ENCODE measurements at places on chromosomes 6 and 20. TPM values are rescaled to one million over a fixed set of nuclear protein-coding genes. Genes with fewer than 3 reads are reported as not detected.

DNA sequence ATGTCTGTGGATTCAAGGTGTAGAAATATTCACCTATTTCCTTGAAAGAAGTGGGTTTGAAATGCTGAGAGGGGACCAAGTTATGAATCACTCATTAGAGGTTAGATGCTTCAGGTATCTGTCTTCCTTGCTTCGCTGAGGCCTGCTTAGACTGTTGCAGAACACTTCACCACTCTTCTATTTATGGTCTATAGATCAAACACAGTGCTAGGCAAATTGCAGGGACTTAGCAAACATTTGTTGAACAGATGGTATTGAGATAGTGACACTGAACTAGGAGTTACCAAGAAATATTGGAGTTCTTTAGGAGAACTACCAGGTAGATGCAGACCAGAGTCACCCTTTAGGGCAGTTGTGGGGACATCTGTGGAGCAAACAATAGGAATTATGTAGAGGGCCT is 123.8 kb downstream of the RFPL4B start:
- no peak for DNase-seq

- DNase-seq = peak; percentile 76
Measured at GRCh38 chr6:167559675-167560479, 235.0 kb downstream of the TTLL2 start.

FAM209A gene
- total RNA-seq = not detected

DNA sequence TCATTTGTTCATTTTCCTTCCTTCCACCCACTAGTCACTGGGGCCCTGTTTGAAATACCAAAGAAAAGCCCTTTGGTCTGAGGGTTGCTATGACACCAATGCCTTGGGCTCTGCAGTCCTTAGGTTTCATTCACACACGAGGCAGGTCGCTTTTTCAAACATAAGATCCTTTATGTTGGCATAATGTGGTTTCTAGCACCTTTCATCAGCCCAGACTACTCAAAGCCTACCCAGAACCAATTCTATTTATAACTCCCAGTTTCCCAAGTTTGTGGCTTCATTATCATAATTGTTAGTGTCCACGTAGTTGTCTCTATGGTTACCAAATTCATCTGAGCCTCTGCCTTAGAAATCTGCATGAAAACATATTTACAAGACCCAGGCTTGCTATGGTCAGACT is 6.6 kb upstream of the TP53RK start:
- DNase-seq = no peak

DNA sequence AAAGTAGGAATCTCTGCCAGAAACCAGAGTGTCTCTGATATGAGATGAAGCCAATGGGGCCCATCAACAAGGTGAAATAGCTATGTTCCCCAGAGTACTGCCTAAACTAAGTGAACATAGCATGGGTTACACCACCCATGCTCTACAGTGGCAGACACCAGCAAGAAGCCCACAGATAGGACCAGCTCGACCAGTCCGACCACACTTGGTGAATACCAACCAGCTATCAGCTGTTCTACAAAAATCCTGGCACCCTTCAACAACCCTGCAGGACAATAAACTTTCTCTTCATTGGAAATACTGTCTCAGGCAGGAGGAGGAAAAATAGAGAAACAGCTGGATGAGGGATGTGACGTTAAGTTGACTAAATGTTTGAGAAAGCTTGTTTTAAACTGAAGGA is 311.4 kb downstream of the EPM2A start:
- DNase-seq = no peak

DNA sequence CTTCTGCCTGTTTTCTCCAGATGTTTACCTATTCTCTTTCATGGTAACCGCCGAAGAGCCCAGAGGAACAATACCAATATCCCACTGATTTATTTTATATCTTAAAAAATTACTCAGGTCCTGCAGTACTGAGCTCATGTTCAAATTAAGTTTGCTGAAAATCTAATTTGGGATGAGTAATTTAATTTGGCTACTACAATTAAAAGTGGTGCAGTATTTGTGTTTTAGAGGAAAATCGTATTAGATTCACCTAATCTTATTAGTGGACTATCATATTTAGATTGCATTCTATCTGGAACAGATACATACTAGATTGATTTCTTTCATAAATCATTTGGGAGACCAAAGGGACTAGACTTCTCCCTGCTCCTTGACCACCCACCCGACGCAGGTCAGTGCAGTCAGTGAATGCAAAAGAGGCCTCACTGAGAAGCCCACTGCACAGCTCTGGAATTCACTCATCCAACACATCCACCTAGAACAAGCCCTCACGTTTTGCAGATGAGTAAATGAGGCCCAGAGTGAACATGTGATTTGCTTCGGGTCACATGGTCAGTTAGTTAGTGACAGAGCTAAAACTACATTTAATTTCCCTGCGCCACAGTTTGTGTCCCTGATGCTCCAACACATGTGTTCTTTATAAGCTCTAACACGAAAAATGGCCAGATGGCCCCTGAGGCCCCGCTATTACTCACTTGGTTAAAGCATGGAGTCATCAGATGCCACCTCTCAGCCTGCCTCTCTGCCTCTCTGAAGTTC is 101.8 kb downstream of the TRERF1 start:
- DNase-seq = peak; percentile 20

GRCh38 chr6:121482004-121482693 is 46.7 kb downstream of the GJA1 start:
- no peak for DNase-seq

DNA sequence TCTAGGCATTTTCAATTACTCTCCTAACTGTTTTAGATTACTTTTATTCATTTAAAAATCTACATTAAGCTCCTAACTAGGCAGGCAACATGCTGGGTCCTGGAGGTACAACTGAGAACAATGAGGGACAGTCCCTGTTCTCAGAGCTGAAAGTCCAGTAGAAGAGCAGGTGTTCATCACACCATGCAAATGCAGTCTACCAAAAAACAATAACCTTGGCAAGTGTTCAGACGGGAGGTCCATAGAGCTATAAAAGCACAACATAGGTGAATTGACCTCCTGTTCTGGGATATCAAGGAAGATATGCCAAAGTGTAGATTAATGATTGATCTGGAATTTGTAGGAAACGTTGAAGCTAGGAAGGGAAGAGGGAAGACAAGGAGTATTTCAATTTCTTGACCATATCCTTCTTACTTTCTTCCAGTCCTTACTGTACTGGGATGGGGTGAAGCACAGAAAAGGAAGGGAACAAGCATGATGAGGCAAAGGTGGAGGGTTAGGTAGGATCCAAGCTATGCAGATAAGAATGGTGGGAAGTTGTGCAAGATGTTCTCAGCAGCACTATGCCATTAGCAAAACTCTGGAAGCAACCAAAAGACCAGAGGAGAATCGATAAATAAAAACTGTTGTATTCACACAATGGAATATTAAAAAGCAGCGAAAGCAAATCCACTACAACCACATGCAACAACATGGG is 485.7 kb upstream of the JARID2 start:
- DNase-seq = no peak

HLA-DQA1 gene
- 8.7 TPM for total RNA-seq

DNA sequence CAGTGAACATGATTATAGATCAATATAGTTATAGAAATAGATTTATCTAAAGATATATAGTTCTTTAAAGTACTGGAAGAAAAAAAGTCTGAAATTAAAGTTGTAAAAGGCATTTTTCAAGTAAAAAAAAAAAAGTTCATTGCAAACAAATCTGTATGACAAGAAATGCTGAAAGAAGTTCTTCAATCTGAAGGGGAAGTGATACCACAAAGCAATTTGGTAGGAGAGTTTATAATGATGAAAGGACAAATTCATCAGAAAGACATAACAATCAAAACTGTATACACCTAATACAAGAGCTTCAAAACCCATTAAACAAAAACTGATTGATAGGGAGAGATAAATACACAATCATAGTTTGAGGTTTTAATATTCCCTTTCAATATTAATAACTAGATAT is 14.1 kb downstream of the HUS1B start:
- DNase-seq = no peak

DNA sequence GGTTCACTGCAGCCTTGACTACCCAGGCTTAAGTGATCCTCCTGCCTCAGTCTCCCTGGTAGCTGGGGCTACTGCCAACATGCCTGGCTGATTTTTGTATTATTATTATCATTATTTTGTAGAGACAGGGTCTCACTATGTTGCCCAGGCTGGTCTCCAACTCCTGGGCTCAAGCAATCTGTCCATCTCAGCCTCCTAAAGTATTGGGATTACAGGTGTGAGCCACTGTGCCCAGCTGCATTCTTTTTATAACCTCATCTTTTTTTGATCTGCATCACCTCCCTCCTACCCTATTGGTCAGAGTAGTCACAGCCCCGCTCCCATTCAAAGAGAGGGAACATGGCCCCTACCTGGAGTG is 23.6 kb upstream of the IER3 start:
- DNase-seq = no peak

- DNase-seq = no peak
Measured at GRCh38 chr6:111559188-111560097, 46.2 kb downstream of the TRAF3IP2 start.

GRCh38 chr6:99530627-99531026 is 15.4 kb upstream of the USP45 start:
- DNase-seq = no peak

DNA sequence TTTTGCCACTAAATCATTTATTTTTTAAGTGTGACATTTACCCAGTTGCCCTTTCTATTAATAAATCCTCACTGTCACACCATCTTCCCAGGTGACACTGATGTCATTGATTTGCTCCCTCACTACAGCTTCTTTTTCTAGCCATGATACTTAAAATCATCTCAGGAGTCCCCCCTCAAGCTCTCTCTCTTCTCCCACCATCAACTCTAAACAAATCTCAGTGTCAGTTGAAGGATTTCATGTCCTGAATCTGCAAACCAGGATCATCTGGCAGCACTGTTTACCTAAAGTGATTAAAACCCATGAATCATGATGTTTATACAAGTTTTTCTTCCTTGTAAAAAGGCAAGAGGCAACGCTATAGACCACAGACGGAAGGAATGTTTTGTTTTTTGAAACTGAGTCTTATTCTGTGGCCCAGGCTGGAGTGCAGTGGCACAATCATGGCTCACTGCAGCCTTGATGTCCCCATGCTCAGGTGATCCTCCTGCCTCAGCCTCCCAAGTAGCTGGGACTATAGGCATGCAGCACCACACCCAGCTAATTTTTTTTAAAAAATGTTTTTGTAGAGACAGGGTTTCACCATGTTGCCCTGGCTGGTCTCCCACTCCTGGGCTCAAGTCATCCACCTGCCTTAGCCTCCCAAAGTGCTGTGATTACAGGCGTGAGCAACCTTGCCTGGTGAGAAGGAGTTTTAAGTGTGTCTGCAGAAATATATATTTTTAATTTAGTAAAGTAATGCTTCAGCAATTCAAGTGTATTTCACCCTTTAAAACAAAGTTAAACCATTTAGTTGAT is 30.1 kb upstream of the SH3BGRL2 start:
- no peak for DNase-seq
